Left lung (tissue), 14 donors: ENCODE measurements at places on chromosomes 5 and 9. TPM values are rescaled to one million over a fixed set of nuclear protein-coding genes. Genes with fewer than 3 reads are reported as not detected.

The SPATA31A3 gene
- not detected for polyA plus RNA-seq

The TMEM174 gene
- not detected for polyA plus RNA-seq

The LMNB1 gene
- polyA plus RNA-seq = 137 TPM

The IPO11 gene
- polyA plus RNA-seq = 42.6 TPM

The GLT6D1 gene
- polyA plus RNA-seq = not detected

The SPATA31E1 gene
- not detected for polyA plus RNA-seq

The PITX1 gene
- not detected for polyA plus RNA-seq

The CCL28 gene
- polyA plus RNA-seq = 1.0 TPM

The SLC1A1 gene
- 5.9 TPM for polyA plus RNA-seq

The FCHSD1 gene
- 21.6 TPM for polyA plus RNA-seq

The MARCHF3 gene
- 5.2 TPM for polyA plus RNA-seq

The C5orf58 gene
- 0.43 TPM for polyA plus RNA-seq

The NMUR2 gene
- polyA plus RNA-seq = 0.70 TPM

The ANKRD34B gene
- not detected for polyA plus RNA-seq

The PRR7 gene
- 0.50 TPM for polyA plus RNA-seq

The PDLIM4 gene
- polyA plus RNA-seq = 8.7 TPM

The PCDHB9 gene
- polyA plus RNA-seq = 4.6 TPM

The FBXL7 gene
- 32.4 TPM for polyA plus RNA-seq

The PLAC8L1 gene
- polyA plus RNA-seq = 1.4 TPM

The TLX3 gene
- not detected for polyA plus RNA-seq
